ENCODE measurements at places on chromosomes 11 and 22. TPM values are rescaled to one million over a fixed set of nuclear protein-coding genes. Genes with fewer than 3 reads are reported as not detected.

Gene RASD2
- under 0.01 TPM for total RNA-seq

Gene UPK2
- total RNA-seq = not detected

Gene HORMAD2
- total RNA-seq = not detected

Gene TRIM51
- total RNA-seq = not detected

Gene DLG2
- 1.1 TPM for total RNA-seq

Gene TSPO
- 253 TPM for total RNA-seq
